Stimulated activated CD8-positive, alpha-beta memory T cell treated with anti-CD3 and anti-CD28 coated beads, Interleukin-7, amount 100 ng/mL, for 1 hour (primary cell): ENCODE measurements at places on chromosomes 2 and 18.

GRCh38 chr2:61421611-61422010 lies 49.3 kb downstream of the USP34 start:
- no peak for DNase-seq

- DNase-seq = no peak
These were observed 63.7 kb upstream of the MMADHC start for GRCh38 chr2:149651229-149651628.

GRCh38 chr2:104434318-104434792 lies 419.6 kb upstream of the POU3F3 start:
- no peak for DNase-seq

DNA sequence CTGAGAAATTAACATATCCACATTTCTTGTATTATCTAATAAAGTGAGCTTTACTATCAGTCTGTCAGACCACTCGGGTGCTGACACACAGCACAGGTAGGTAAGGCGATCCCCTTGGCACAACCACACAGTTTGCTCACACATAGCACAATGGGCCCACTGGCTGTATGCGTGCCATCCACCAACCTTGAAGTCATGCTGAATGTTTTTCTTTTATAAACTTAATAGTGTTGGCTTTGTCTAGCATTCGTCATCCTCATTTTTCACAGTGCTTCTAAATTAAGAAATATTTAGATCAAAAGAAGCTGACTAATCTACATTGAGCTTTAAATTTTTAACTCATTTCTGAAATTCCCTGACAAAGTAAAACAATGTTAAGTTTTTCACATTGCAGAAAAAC lies 50.0 kb upstream of the PAPOLG start:
- no peak for DNase-seq

GRCh38 chr2:230007931-230008707 lies 60.6 kb downstream of the SLC16A14 start:
- peak; percentile 75 for DNase-seq

- no peak for DNase-seq
These were observed 40.2 kb upstream of the SLC35F5 start for GRCh38 chr2:113796592-113797175.
